ENCODE measurements at places on chromosomes 2 and 18. TPM values are rescaled to one million over a fixed set of nuclear protein-coding genes. Genes with fewer than 3 reads are reported as not detected.

Gene UGT1A4
- total RNA-seq, result not detected

Gene AQP12A
- not detected for total RNA-seq

Gene TRPM8
- not detected for total RNA-seq

Gene PTPN4
- total RNA-seq, result 21.7 TPM

Gene ZBTB7C
- 1.7 TPM for total RNA-seq

Gene ASB18
- not detected for total RNA-seq

Gene SCYGR7
- not detected for total RNA-seq

Gene CFAP210
- not detected for total RNA-seq

Gene IL1RL2
- total RNA-seq, result not detected

Gene CRYBA2
- not detected for total RNA-seq

Gene CDK5R2
- 0.36 TPM for total RNA-seq

Gene KCNE4
- 5.4 TPM for total RNA-seq

Gene DDX1
- total RNA-seq, result 81.1 TPM

Gene HOXD13
- 18.7 TPM for total RNA-seq

Gene TM4SF20
- total RNA-seq, result not detected

Gene CYP27C1
- total RNA-seq, result 0.33 TPM

DNA sequence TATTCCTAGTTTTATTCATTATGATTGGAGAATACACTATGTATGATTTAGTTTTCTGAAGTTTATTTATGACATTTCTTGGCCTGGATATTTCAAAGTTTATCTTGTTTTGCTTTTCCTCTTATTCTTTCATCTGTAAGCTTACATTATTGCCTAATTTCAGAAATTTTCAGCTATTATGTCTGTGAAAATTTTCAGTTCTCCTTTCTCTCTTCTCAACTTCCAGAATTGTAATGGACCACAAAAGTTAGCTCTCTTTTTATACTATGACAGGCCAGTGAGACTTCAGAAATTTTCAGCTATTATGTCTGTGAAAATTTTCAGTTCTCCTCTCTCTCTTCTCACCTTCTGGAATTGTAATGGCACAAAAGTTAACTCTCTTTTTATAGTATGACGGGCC lies 97.2 kb upstream of the SCN7A start:
- no peak for DNase-seq

- DNase-seq, result no peak
These were observed 6.8 kb downstream of the MGAT5 start for GRCh38 chr2:134260713-134261112.

DNA sequence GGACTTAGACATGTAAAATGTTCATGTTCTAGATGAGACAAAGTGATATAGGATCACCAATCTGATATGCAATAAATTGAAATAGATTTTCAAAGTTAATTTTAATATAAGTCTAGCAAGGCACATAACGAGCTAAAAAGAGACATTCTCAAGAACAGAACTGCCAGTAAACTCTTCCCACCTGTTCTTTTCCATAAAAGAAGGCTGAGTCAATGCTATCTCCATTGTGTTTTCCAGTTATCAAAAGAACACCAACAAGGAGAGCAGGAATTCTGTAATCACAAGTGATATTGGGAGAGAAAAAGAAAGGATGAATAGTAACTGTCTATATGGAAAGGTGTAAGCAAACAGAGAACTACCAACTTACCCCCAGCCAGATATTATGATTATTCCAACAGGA lies 25.6 kb downstream of the GPR155 start:
- no peak for DNase-seq

- no peak for DNase-seq
These were observed 3.8 kb downstream of the DDX1 start for GRCh38 chr2:15595342-15595905.

DNA sequence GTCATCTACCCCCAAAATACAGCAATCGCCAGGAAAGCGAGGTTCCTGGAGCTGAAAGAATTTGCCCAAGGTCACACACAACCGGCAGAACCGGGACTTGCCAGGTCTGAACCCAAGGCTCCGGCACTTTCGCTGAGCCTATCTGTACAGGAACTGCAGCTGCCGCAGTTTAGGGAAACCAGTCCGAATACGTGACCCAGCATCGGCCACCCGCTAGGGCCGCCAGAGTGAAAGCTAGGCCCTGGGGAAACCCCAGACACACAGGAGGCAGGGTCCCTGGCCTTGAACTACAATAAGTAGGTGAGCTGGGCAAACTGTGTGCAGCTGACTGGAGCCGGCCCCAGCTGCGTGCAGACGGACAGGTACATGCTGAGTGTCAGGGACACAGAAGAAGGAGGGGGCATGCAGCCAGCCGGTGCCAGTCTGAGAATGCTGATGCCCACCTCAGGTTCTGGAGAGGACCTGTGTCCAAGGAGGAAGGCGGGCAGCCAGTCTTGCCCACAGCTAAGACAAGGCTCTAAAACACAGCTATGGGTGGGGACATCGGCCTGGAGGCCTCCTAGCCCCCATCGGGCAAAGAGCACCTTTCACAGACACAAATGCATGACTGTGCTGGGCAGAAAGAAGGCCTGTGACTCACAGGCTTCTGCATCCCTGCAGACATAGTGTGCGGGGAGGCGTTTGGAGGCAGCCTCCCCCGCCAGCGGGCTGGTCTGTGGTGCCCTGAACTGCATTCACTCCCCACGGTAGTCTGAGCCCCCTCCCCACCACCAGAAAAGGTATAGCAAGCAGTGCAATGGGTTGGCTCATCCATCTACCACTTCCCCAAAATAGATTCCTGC lies 107.4 kb upstream of the ID2 start:
- DNase-seq, result peak; percentile 57

- no peak for DNase-seq
These were observed 243.9 kb upstream of the GULP1 start for GRCh38 chr2:188047735-188048134.

- no peak for DNase-seq
These were observed 463.1 kb downstream of the TSN start for GRCh38 chr2:122218596-122218995.

- no peak for DNase-seq
These were observed 145.0 kb downstream of the TTC27 start for GRCh38 chr2:32772638-32773447.

DNA sequence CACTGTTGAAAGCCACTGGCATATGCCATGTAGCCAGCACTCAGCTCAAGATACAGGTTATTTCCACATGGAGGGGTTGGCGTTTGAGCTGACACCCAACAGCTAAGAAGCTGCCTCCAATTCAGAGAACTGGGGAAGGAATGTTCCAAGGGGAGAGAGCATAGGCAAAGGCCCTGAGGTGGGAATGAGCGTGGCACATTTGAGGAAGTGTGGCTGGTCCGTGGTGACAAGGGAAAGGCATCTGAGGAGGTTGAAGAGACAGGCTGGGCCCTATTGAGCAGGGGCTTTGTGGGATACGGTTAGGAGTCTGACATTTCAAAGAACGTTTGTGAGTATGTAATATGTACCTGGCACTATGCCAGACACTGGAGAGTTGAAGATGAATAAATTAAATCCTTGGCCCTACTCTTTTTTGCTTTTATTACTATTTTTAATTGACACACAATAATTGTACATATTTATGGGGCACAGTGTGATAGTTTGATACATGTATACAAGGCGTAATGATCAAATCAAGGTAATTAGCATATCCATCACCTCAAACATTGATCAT lies 27.6 kb upstream of the TMBIM1 start:
- DNase-seq, result no peak

- DNase-seq, result no peak
These were observed 33.5 kb upstream of the PXDN start for GRCh38 chr2:1777781-1778180.

GRCh38 chr2:72316774-72317173 lies 169.1 kb upstream of the CYP26B1 start:
- no peak for DNase-seq

GRCh38 chr2:160097326-160097725 lies 34.9 kb upstream of the PLA2R1 start:
- no peak for DNase-seq

DNA sequence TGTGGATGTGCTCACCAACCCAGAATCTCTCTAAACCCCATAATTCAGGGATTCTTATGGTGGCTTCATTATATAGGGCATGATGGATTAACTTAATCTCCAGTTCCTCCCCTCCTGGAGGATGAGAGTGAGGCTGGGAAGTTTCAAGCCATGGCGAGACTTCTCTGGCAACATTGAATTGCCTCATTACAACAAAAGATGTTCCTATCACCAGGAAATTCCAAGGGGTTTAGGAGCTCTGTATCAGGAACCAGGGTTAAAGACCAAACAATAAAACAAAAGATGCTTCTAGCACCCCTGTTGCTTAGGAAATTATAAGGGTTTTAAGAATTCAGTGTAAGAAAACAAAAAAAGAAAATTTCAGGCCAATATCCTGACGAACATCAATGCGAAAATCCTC lies 100.1 kb downstream of the NAB1 start:
- DNase-seq, result no peak

- no peak for DNase-seq
These were observed 252.1 kb downstream of the CDCA7 start for GRCh38 chr2:173606619-173607248.

- no peak for DNase-seq
These were observed 14.8 kb downstream of the SPRED2 start for GRCh38 chr2:65417509-65418085.

DNA sequence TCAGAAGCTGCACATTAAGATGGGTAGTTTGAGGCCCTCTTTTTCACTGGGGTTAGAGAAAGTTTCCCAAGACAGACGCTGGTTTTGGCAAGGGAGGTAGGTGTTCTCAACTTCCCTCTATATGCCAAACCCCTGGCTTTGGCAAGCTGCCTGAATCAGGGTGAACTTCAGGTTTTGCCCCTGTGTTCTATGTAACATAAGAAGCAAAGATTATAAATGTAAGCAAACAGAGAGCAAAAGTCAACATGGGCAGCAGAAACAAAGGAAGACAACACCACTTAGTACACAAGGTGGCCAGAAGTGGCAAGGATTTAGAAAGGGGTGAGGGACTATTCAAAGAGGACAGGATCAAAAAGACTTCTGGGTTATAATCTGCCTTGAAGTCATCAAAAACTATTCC lies 70.5 kb upstream of the TFCP2L1 start:
- DNase-seq, result peak; percentile 26

- no peak for DNase-seq
These were observed 41.6 kb downstream of the GFPT1 start for GRCh38 chr2:69345434-69345833.

DNA sequence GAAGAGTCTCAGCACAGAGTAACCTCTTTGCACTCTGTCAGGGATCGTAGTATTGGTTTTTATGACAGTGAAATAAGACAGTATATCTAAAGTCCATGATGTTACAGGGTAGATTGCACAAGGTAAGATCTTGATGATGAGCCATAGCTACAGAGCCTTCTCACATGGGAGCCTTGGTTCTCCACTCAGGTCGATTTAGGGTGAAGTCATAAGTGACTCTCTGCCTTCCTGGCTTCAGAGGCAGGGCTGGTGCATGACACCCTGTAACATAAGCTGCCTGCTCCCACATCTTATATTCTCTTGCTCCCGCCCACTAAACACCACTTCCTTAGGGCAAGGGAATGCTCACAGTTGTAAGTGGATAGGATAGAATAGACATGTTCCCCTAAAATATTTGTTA lies 13.3 kb downstream of the DAPL1 start:
- DNase-seq, result no peak

Measured in sigmoid colon (tissue), 7 donors.